ENCODE measurements at places on chromosomes 2 and 18.

- H3K4me3 ChIP-seq, result peak overlapping the region; percentile 43
- H3K27me3 ChIP-seq, result peaks cover 2% of the 10 kb centered on the region
- no peaks in the 10 kb centered on the region for H3K36me3 ChIP-seq
- no peak for DNase-seq
- H3K4me1 ChIP-seq, result no peaks in the 10 kb centered on the region
- H3K27ac ChIP-seq, result peak overlapping the region; percentile 76
These were observed 739 bp downstream of the SIX2 start for GRCh38 chr2:45008296-45009129.

GRCh38 chr18:59885579-59886163 lies 14.1 kb upstream of the PMAIP1 start:
- H3K36me3 ChIP-seq, result no peaks in the 10 kb centered on the region
- H3K4me1 ChIP-seq, result no peaks in the 10 kb centered on the region
- H3K4me3 ChIP-seq, result no peak overlapping the region
- no peak overlapping the region for H3K27ac ChIP-seq

GRCh38 chr2:210776756-210777155 lies 220.4 kb downstream of the CPS1 start:
- DNase-seq, result no peak
- no peak overlapping the region for H3K27ac ChIP-seq
- no peak overlapping the region for H3K4me3 ChIP-seq
- no peaks in the 10 kb centered on the region for H3K4me1 ChIP-seq
- H3K27me3 ChIP-seq, result no peaks in the 10 kb centered on the region

- no peak overlapping the region for H3K4me3 ChIP-seq
- H3K36me3 ChIP-seq, result no peaks in the 10 kb centered on the region
- DNase-seq, result no peak
- H3K4me1 ChIP-seq, result no peaks in the 10 kb centered on the region
These were observed 670.1 kb upstream of the SOX11 start for GRCh38 chr2:5022061-5022460.

DNA sequence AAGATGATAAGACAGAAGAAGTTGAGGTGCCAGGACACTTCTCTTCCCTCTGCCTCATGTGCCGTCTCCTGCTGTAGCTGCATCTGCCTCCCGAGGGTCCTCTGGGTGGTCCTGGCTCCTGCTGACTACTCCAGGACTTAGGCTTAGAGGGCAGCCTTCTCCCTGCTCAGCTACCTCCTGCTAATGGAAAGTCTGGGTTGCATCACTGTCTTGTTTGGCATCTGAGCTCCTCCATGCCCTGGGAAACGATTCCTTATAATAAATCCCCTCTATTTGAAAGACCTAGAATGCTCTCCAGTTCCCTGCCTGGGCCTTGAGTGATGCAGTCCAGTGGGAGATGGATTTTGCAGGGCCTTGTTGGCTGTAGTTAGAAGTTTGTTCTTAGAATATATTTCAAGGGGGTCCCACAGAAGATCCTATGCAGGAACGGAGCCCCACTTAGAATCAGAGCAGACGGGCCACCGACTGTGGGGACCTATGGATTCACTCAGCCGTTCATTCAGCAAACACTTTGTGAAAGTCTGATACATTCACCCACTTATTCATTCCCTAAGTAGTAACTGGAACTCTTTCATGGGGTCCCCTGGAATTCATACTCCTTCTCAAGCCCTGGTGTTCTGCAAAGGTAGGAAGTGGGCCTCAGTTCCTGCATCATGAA lies 269.8 kb upstream of the HDAC4 start:
- H3K36me3 ChIP-seq, result no peaks in the 10 kb centered on the region
- H3K27me3 ChIP-seq, result no peaks in the 10 kb centered on the region
- DNase-seq, result no peak

- H3K27ac ChIP-seq, result no peak overlapping the region
- H3K4me3 ChIP-seq, result no peak overlapping the region
- no peak for DNase-seq
- H3K36me3 ChIP-seq, result no peaks in the 10 kb centered on the region
- H3K27me3 ChIP-seq, result no peaks in the 10 kb centered on the region
- no peaks in the 10 kb centered on the region for H3K4me1 ChIP-seq
These were observed 77.0 kb downstream of the PRKCE start for GRCh38 chr2:45728458-45728942.

- no peak overlapping the region for H3K27ac ChIP-seq
- no peaks in the 10 kb centered on the region for H3K4me1 ChIP-seq
- DNase-seq, result no peak
- no peaks in the 10 kb centered on the region for H3K36me3 ChIP-seq
- no peak overlapping the region for H3K4me3 ChIP-seq
These were observed 61.6 kb upstream of the CD302 start for GRCh38 chr2:159859583-159859982.

DNA sequence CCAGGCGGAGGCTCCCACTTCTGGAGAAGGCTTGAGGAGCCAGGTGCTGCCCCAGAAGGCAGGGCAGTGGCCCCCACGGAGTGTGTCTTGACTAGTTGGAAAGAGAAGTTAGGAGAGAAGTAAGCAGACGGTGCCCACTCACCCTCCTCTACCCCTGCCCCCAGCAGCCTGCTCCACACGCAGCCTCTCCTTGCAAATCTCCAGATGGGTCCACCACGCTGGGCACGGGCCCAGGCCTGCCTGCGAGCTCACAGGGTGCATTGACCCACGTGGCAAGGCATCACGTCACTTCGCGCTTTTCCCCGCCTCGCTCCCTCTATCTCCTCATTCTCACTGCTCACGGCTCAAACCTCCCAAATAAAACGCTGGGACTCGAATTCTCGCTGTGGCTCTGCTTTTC lies 71.8 kb upstream of the RAB12 start:
- H3K27ac ChIP-seq, result no peak overlapping the region
- H3K4me1 ChIP-seq, result no peaks in the 10 kb centered on the region
- no peak for DNase-seq
- H3K36me3 ChIP-seq, result no peaks in the 10 kb centered on the region
- H3K27me3 ChIP-seq, result no peaks in the 10 kb centered on the region
- no peak overlapping the region for H3K4me3 ChIP-seq

GRCh38 chr18:8754995-8755960 lies 49.9 kb downstream of the MTCL1 start:
- DNase-seq, result no peak
- no peak overlapping the region for H3K4me3 ChIP-seq
- H3K27me3 ChIP-seq, result no peaks in the 10 kb centered on the region
- no peaks in the 10 kb centered on the region for H3K36me3 ChIP-seq
- no peak overlapping the region for H3K27ac ChIP-seq

GRCh38 chr18:75360941-75361340 lies 66.6 kb downstream of the SMIM21 start:
- no peak for DNase-seq
- no peaks in the 10 kb centered on the region for H3K4me1 ChIP-seq
- no peak overlapping the region for H3K4me3 ChIP-seq
- no peaks in the 10 kb centered on the region for H3K27me3 ChIP-seq
- H3K27ac ChIP-seq, result no peak overlapping the region

DNA sequence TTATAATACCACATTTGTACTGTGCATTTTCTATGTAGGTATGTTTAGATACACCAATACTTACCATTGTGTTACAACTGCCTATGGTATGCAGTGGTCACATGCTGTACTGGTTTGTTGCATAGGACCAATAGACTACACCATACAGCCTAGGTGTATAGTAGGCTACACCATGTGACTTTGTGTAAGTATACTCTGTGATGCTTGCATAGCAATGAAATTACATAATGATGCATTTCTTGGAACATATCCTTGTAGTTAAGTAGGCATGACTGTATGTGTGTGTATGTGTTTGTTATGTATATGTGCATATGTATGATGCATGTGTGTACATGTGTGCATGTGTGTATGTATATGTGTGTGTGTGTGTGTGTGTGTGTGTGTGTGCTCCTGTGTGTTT lies 157.6 kb downstream of the TDRD15 start:
- no peak for DNase-seq
- no peak overlapping the region for H3K4me3 ChIP-seq
- H3K27me3 ChIP-seq, result no peaks in the 10 kb centered on the region
- H3K4me1 ChIP-seq, result peaks cover 26% of the 10 kb centered on the region
- no peaks in the 10 kb centered on the region for H3K36me3 ChIP-seq
- H3K27ac ChIP-seq, result no peak overlapping the region

GRCh38 chr2:183709829-183710228 lies 585.6 kb downstream of the NUP35 start:
- H3K4me3 ChIP-seq, result no peak overlapping the region
- H3K27ac ChIP-seq, result no peak overlapping the region
- H3K4me1 ChIP-seq, result no peaks in the 10 kb centered on the region
- peak; percentile 13 for DNase-seq

GRCh38 chr2:72548081-72548764 lies 277.6 kb downstream of the EXOC6B start:
- no peak overlapping the region for H3K4me3 ChIP-seq
- peak; percentile 61 for DNase-seq
- H3K27ac ChIP-seq, result no peak overlapping the region
- no peaks in the 10 kb centered on the region for H3K36me3 ChIP-seq

- no peak overlapping the region for H3K4me3 ChIP-seq
- no peaks in the 10 kb centered on the region for H3K36me3 ChIP-seq
- no peak for DNase-seq
- H3K27me3 ChIP-seq, result no peaks in the 10 kb centered on the region
- H3K4me1 ChIP-seq, result no peaks in the 10 kb centered on the region
These were observed 197.8 kb downstream of the SMAD7 start for GRCh38 chr18:48752928-48753327.

DNA sequence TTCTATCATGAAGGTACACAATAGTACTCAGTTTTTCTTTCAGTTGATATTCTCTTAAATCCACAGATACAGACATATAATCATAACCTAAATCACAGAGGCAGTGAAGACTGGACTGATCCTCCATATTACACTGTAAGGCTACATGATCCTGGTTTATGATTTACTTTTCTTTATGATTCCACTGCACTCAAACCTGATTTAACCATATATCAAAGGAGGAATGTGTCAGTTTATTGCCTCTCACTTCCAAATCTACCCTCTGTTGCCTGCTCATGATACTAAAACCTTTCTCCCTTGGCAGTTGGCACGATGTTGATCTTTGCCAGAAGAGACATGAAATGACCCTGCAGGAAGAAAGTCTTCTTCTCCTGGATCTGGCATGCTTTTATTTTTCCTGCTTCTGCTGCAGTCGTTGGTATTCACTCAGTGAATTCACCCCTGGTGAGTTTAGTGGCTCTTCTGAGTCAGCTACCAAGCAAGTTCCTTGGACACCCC lies 426.4 kb downstream of the MBD2 start:
- no peak for DNase-seq
- no peak overlapping the region for H3K27ac ChIP-seq
- no peak overlapping the region for H3K4me3 ChIP-seq

- no peaks in the 10 kb centered on the region for H3K36me3 ChIP-seq
- H3K27me3 ChIP-seq, result no peaks in the 10 kb centered on the region
- H3K27ac ChIP-seq, result no peak overlapping the region
- H3K4me1 ChIP-seq, result peaks cover 33% of the 10 kb centered on the region
- no peak for DNase-seq
These were observed 91.7 kb downstream of the NRP2 start for GRCh38 chr2:205773989-205774388.

- no peak for DNase-seq
- H3K4me1 ChIP-seq, result no peaks in the 10 kb centered on the region
These were observed 75.8 kb downstream of the GORASP2 start for GRCh38 chr2:171004833-171005232.

DNA sequence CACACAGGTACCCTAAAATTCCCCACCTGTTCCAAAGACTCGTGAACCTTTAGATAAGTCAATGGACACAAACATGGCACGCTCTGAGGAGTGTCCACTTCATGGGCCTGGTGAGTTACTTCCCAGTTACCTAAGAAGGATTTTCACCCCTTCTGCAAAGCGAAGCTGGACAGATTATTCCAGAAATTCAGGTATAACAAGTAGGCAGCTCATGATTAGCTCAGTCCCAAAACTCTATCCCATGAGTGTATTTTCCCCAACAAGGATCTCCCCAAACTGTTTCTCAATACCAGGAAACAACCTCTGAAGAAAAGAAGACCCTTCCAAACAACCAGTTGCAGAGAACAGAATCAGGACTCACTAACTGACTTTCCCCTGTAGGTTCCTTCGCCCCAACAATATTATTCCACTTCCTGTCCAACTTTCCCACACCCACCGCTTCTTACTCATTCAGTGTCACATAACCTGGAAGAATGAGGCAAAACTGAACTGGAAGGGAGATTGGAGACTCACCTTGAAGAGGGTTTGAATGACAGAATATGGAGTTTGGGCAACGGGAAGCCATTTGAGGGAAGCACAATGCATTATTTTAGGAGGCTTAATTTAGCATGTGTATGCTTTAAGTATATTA lies 120.1 kb downstream of the ANTXR1 start:
- H3K27ac ChIP-seq, result no peak overlapping the region
- no peaks in the 10 kb centered on the region for H3K27me3 ChIP-seq
- no peaks in the 10 kb centered on the region for H3K4me1 ChIP-seq

GRCh38 chr2:235551965-235552364 lies 58.1 kb downstream of the AGAP1 start:
- peak overlapping the region; percentile 45 for H3K27ac ChIP-seq
- H3K27me3 ChIP-seq, result no peaks in the 10 kb centered on the region
- peak; percentile 65 for DNase-seq
- H3K36me3 ChIP-seq, result no peaks in the 10 kb centered on the region

DNA sequence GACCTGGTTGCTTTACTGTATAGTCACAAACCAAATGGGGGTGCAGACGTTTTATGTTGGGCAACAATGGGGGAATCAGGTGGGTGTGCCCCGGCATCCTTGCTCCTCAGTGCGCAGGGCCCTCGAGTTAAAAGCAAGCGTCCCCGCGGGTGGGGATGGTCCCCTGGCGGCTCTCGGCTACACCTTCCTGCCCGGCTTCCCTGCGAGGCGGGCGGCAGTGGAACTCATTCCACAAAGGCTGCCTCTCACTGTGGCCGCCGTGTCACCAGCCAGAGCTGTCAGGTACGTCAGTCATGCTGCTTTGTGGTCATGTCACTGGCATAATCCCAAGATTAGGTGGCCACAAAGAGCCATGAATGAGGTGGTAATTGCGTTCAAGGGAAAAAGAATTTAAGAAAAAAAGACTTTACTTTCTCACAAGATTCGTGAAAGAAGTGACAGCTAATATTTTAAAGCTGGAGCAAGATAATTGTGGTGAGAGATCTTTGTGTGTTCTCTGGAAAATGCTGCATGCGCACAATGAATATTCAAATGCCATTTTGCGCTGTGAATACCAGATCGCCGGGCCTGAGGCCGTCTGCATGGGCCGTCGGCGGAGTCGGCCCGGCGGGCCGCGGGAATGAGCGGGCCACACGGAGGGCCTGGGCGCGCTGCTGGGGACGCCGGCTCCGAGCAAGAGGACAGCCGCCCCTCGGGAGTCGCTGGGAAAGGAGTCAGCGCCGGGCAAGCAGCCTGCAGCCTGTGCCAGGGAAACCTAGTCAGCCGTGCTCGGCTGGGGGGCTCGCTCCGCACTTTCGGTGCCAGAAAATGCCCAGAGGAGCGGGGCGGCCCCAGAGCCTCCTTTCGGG lies 82.3 kb upstream of the LDLRAD4 start:
- no peaks in the 10 kb centered on the region for H3K27me3 ChIP-seq
- peaks cover 6% of the 10 kb centered on the region for H3K4me1 ChIP-seq
- H3K27ac ChIP-seq, result no peak overlapping the region
- peak; percentile 46 for DNase-seq
